ENCODE measurements at places on chromosomes 5 and 9.

GRCh38 chr5:132029609-132030330 lies 18.3 kb upstream of the ACSL6 start:
- DNase-seq, result no peak

DNA sequence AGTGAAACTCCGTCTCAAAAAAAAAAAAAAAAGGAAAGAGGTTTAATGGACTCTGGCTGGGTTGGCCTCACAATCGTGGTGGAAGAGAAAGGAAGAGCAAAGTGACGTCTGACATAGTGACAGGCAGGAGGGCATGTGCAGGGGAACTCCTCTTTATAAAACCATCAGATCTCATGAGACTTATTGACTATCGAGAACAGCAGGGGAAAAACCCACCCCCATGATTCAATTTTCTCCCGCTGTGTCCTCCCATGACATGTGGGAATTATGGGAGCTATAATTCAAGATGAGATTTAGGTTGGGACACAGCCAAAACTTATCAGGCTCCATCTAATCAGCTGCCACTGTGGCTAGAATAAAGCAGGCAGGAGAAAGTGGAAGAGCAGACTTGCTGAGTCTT lies 610.4 kb upstream of the NUDT12 start:
- DNase-seq, result no peak

DNA sequence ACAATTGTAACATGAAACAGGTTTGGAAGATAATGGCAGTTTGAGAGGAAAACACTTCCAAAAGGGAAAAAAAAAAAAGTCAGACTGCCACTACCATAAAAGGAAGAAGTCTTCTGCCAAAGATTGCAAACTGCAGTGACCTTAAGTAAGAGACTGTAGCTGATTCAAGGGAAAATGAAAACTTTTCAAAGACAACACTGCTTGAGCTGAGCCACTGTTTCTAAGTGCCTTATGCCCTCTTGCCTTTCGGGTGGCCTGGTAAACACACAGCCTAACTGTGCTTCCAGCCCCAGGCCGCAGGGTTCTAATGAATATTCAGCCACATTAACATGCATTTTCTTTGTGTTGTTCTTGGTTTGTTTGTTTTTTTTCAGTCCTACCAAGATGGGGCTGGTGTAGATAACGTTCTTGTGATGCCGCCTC lies 354.6 kb downstream of the BNC2 start:
- DNase-seq, result no peak

- DNase-seq, result no peak
Observed at GRCh38 chr5:56588636-56589480, 226.5 kb upstream of the MAP3K1 start.

GRCh38 chr5:56075361-56075760 lies 80.6 kb upstream of the IL6ST start:
- no peak for DNase-seq

DNA sequence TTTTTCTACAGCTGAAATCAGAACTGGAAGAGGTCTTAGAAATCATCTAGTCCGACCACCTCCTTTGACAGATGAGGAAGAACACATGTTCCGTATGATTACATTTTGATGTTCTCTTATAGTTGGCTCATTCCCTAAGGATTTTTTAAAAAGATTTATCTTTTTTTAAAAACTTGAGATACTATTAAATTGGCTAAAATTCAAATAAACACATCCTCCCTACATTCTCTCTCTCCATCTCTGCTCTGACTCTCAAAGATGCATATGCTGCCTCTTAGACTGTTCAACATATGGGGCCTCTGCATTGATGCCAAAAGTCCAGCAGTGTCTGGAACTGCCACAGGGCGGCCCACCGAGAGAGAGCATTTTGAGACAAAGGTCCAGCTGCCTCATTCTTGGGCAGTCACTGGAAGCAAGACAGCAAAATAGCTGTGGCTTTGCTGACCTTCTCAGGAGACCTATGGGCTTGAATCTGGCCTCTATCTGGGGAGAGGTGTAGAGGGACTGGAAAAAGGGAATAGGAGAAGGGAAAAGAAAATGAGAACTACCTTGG lies 12.8 kb upstream of the TSSK1B start:
- peak; percentile 54 for DNase-seq

DNA sequence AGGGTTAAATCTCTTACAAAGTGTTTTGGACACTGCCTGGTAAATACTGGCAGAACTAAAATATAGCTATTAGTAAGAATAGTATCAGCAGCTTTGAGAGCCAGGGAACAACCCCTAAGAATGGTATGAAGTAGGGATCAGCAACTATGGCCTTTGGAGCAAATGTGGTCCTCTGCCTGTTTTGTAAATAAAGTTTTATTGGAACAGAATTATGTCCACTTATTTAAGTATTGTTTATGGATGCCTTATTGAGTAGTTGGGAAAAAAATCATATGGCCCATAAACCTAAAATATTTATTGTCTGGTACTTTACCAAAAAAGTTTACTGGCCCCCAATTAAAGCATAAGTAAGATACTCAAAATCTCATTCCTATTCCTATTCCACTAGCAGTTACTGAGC lies 182.2 kb downstream of the PALM2AKAP2 start:
- DNase-seq, result no peak

- peak; percentile 61 for DNase-seq
Observed at GRCh38 chr9:94812343-94812742, 85.8 kb downstream of the AOPEP start.

DNA sequence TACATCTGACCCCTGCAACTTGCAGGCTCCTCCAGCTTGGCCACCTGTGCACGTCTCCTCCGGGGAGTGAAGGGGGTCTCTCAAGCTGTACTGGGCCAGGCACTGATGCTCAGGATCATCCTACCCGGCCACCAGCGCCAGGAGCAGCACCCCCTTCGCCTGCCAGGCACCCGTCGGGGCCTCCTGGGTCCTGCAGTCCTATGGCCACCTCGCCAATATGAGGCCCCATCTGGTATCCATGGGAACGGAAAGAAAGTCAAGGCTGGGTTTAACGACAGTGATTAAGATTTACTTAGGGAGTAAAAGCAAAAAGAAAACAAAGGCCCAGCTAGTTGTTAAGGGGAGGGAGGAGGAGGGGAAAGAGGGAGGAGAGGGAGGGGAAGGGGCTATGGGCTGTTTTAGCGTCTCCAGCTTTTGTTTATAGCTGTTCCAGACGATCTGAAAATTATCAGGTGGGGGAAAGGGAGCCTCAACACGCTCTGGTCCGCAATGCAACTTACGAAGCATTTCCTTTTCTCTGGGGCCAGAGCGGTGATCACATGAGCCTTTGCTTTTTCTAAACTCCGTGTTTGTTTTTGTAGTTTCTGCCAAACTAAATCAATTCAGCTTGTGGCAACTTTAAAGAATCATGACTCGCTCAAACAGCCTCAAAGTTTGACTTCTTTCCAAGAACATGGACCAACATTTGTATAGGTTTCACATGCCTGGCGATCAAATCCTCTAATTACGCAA lies 132.4 kb downstream of the ROR2 start:
- DNase-seq, result peak; percentile 6

GRCh38 chr5:86665984-86666760 lies 48.4 kb downstream of the COX7C start:
- no peak for DNase-seq

DNA sequence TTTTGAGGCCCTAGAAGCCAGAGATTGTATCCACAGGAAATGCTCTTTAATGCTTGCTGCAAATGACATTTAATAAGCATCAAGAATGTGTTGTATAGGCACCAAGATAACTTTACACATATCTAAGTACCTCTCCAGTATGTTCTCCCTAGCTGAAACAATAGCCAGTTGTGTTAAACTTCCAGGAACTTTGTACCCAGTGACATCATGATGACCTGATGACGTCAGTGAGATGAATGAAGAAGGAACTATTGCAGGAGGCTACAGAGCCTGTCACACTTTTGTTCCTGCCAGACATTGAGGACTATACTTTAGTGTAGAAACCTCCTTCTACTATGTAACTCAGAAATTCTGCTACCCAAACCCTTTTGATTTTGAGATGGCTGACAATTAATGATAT lies 129.8 kb downstream of the CD180 start:
- no peak for DNase-seq

DNA sequence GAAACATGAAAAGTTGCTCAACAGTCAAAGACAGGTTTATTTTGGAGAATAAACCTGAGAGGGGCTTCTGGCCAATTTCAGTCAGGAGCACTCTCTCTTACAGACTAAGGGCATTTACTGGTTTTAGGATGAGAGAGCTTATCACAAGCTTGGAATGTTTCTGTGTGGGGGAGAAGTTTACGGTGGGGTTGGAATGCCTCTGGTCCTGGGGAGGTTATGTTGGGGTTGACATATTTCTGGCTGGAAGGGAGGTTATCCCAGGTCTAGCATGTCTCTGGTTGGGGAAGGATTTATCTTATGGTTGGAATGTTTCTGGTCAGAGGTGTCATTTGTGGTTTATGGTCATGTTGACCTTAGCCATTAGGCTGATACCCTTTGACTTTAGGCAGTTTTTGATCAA lies 1867.3 kb downstream of the EFNA5 start:
- DNase-seq, result no peak

- DNase-seq, result no peak
Observed at GRCh38 chr5:135995976-135996375, 32.8 kb upstream of the TGFBI start.

- no peak for DNase-seq
Observed at GRCh38 chr9:15531380-15531779, 20.6 kb upstream of the PSIP1 start.

DNA sequence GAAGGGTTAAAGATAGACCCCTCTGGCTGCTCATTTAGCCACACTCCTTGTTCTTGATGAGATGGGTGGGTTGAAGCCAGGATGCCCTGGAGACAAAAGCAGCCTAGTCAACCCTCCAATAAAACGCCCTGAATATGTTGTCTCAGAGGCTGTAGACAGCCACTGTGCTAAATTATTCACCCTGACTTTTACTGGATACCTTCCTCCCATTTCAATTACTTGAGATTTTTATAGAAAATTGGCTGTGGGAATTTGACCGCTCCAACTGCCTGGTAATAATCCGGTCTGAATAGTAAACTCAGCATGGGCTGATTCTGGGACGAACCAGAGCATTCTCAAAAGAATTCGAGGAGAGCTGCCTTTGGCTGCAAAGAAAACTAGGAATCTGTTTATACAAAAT lies 104.2 kb downstream of the SNX18 start:
- DNase-seq, result no peak

DNA sequence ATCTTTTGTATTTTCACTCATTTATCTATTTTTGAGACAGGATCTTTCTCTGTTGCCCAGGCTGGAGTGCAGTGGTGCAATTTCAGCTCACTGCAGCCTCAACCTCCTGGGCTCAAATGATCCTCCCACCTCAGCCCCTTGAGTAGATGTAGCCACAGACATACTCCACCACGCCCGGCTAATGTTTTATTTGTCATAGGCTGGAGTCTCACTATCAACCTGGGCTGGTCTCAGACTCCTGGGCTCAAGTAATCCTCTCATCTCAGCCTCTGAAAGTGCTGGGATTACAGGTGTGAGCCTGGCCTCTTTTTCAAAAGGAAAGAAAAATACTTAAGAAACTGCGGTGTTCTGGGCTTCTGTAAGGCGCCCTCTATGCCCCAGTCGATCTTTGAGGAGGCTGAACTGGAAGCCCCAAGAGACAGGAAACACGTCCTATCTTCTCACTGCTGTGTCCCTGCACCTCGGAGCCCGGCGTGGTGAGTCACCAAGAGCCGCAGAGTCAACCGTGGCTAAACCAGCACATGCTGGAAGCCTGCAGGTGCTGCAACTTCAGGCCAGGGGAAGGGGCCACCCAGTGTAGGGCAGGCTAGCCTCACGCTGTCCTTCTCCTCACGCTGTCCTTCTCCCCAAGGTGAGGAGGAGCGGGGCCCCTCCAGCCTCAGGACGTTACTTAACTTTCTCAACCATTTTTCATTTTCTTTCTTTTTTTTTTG lies 15.2 kb upstream of the LHX3 start:
- DNase-seq, result peak; percentile 90

- no peak for DNase-seq
Observed at GRCh38 chr5:144464306-144464705, 293.6 kb downstream of the KCTD16 start.

- DNase-seq, result peak; percentile 5
Observed at GRCh38 chr9:90724112-90724511, 77.5 kb upstream of the SYK start.

GRCh38 chr9:117887383-117887782 lies 183.2 kb downstream of the TLR4 start:
- no peak for DNase-seq

DNA sequence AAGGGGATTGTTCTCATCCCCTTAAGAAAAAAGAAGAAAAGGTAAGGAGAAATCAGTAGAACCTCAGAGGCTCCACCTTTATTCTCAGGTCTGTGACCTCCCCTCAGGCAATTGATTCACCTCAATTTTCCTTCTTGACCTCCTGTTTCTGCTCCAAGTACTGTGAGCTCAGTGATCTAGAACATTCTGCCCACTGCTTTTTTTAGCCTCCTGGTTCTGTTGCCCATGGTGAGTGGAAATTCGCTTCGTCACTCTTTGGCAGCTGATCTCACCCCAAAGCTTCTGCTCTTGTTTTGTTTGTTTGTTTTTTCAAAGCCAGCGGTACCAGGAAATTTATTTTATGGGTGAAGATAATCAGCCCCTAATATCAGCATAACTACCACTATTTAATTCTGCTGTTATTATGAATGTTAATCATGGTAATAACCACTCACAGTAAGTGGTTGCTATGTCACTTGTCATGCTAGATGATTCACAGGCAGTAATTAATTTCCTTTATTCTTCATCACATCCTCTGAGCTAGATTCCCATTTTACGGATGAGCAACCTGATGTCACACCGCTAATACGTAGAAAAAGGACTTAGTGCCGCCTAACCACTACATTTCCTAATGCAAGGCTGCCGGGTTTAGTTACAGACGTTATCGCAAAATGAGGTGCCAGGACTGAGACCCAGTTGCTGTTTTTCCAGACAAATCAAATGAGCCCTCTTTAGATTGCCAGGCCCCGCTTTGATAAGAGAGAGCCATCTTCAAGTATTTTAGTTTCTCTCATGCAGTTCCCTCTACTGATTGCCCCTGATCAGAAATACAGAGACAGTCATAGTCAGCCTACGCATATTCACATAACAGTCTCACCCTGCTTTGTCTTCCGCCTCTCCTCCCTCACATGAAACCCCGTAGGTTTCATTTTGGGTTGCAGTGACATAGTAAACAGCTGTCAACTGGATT lies 78.2 kb downstream of the CYFIP2 start:
- DNase-seq, result no peak

- DNase-seq, result no peak
Observed at GRCh38 chr9:106531491-106531890, 331.5 kb upstream of the ZNF462 start.

DNA sequence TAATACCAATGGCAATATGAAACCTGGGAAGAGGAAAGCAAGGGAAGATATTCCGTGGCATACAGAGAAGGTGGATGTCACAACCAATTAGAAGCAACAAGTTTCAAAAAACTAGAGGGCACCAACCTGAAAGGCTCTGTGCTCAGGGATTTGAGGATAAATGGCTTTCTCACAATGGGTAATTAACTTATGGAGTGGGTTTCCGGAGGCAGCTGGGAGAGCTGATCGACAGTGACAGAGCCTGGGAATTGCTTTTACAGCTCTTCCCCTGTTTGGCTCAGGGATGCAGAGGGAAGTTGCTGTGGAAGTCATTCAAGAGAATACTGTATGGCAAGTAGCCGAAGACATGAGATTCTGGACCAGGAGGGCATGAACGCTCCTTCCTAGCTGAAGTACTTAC lies 237.0 kb downstream of the KIF4B start:
- no peak for DNase-seq

GRCh38 chr5:41156739-41157138 lies 56.6 kb downstream of the C6 start:
- peak; percentile 1 for DNase-seq

Measured in ELR (cell line).